H7 (cell line): ENCODE measurements at places on chromosomes 5 and 9. TPM values are rescaled to one million over a fixed set of nuclear protein-coding genes. Genes with fewer than 3 reads are reported as not detected.

GRCh38 chr9:130421154-130421801 lies 23.5 kb upstream of the ASS1 start:
- DNase-seq, result no peak

GRCh38 chr5:115855959-115856358 lies 14.2 kb downstream of the AP3S1 start:
- DNase-seq, result no peak

DNA sequence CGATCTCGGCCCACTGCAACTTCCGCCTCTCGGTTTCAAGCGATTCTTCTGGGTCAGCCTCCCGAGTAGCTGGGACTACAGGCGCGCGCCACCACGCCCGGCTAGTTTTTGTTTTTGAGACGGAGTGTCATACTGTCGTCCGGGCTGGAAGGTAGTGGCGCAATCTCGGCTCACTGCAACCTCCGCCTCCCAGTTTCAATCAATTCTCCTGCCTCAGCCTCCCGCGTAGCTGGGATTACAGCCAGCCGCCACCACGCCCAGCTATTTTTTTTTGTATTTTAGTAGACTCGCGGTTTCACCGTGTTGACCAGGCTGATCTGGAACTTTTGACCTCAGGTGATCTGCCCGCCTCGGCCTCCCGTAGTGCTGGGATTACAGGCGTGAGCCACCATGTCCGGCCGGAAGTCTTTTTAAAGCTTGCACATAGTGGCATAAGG lies 1.2 kb downstream of the SMC5 start:
- no peak for DNase-seq

Gene KIF4B
- 0.03 and 0.33 TPM in 2 replicates for total RNA-seq

DNA sequence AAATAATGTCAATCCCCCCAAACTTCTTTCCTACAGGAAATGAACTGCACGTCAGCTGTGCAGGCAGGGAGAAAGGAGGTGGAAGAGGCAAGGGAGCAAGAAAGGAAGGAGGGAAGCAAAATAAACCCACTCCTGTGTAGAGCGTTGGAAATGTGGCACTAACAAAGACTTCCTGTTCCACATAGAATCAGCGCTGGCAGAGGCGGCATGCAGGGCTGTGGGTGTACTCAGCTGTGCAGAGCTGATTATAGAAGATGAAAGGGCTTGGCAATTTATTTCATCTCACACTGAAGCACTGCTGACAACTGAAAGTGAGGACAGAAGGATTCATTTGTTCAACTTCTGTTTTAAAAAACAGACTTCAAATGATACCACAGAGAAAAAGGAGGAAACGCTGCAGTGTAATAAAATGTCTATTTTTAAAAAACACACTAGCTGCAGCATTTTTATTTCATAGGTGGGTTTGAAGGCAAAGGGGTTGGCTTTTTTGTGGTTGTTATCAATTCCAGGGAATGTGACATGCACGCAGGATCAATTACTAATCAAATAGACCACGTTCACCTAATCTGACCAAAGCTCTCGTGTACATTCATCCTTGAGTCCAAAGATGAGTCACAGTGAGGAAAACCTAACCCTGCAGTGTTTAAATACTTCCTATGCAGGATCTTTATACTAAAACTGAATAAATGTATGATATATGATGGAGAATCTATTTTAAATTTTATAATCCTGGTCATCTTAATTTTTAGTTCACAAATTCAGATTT lies 583.5 kb downstream of the ZNF608 start:
- no peak for DNase-seq

- DNase-seq, result no peak
Measured at GRCh38 chr9:131273856-131274673, 2.2 kb downstream of the FAM78A start.

Gene ECM2
- not detected in 2 replicates for total RNA-seq

Gene NFIB
- 3.7 and 5.0 TPM in 2 replicates for total RNA-seq

DNA sequence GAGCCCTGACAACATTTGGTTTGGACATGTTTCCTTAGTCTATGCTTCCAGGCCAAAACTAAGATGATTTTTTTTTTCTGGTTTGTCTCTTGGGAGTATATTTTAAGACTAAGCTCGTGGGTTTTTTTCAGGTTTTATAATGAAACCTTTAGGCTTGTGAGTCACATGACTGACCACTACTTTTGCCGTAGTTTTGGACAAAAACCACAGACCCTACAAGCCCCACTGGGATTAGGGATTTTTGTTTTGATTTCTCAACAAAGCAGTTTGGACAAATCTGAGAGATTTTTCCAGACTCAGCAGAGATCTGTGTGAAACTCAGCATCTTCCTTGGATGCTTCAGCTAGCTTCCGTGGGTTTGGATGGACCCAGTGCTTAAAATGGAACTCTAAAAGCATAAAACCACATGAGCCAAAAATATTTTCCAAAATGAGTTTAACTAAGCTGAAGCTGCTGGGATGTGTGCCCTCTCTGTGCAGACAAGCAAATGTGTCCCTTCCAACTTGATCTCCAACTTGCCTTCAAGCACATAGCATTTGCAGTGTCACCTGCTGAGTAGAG lies 70.3 kb upstream of the SMIM15 start:
- no peak for DNase-seq

DNA sequence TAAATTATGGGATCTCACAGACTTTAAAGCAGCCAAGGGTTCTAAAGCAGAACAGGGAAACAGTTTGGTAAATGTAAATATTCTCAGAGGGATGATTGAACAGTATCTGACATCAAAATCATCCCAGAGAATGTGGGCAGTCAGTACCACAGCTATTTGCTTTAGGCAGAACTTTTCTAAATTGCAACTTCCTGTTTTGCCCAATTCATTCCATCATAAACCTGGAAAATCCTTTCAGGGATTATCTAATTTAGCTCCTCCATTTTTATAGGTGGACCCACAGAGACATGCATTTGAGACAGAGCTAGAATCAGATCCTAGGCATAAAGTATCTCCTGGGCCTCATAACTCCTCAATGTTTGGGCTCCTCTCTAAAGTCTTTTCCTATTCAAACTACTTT lies 12.4 kb downstream of the NR6A1 start:
- DNase-seq, result no peak

- DNase-seq, result no peak
Measured at GRCh38 chr5:5616247-5616895, 193.9 kb downstream of the ICE1 start.

Gene ELL2
- total RNA-seq, result 13.9 and 14.4 TPM in 2 replicates
